Uterine smooth muscle cell (primary cell): ENCODE measurements at places on chromosomes 2 and 18. TPM values are rescaled to one million over a fixed set of nuclear protein-coding genes. Genes with fewer than 3 reads are reported as not detected.

CNRIP1 gene
- total RNA-seq = 27.4 and 31.3 TPM in 2 replicates

TAF1B gene
- total RNA-seq = 40.9 and 46.6 TPM in 2 replicates

CPLX4 gene
- not detected in 2 replicates for total RNA-seq

CRYGC gene
- not detected in 2 replicates for total RNA-seq

KLHL30 gene
- total RNA-seq = 0.62 TPM in 1 of 2 replicates, not detected in the other

LRPPRC gene
- total RNA-seq = 76.1 and 87.0 TPM in 2 replicates

CYP20A1 gene
- total RNA-seq = 33.3 and 41.6 TPM in 2 replicates

NEMP2 gene
- 9.6 and 10.0 TPM in 2 replicates for total RNA-seq

B3GNT7 gene
- 0.11 and 0.12 TPM in 2 replicates for total RNA-seq

KCNK3 gene
- 0.44 TPM in 1 of 2 replicates, not detected in the other for total RNA-seq

REG3A gene
- total RNA-seq = not detected in 2 replicates

HTR2B gene
- total RNA-seq = 19.3 and 57.7 TPM in 2 replicates
